Upper lobe of left lung (tissue), 6 donors: ENCODE measurements at places on chromosomes 3 and 15.

DNA sequence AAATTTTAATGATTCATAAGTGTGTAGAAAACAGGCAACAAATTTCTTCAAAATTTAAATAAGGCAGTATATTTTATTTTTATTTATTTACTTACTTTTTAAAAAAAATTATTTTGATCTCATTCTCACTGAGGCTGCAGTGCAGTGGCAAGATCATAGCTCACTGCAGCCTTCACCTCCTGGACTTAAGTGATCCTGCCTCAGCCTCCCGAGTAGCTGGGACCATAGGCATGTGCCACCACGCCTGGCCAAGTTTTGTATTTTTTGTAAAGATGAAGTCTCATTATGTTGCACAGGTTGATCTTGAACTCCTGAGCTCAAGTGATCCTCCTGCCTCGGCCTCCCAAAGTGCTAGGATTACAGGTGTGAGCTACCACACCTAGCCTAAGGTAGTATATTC lies 61.2 kb upstream of the XRN1 start:
- DNase-seq: no peak

DNA sequence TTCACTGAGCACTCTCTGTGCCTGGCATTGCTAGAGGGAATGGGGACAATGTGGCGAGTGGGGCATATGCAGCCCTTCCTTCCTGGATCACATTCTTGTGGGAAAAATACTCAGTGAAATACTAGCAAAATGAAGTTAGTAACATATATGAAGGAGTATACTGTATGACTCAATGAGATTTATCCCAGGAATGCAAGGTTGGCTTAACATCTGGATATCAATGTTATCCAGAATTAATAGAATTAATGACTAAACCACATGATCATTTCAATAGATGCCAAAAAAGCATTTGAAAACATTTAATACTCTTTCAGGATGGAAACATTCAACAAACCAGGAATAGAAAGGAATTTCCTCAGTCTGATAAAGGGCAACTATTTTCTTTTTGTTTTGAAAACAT lies 27.5 kb downstream of the AMOTL2 start:
- no peak for DNase-seq

DNA sequence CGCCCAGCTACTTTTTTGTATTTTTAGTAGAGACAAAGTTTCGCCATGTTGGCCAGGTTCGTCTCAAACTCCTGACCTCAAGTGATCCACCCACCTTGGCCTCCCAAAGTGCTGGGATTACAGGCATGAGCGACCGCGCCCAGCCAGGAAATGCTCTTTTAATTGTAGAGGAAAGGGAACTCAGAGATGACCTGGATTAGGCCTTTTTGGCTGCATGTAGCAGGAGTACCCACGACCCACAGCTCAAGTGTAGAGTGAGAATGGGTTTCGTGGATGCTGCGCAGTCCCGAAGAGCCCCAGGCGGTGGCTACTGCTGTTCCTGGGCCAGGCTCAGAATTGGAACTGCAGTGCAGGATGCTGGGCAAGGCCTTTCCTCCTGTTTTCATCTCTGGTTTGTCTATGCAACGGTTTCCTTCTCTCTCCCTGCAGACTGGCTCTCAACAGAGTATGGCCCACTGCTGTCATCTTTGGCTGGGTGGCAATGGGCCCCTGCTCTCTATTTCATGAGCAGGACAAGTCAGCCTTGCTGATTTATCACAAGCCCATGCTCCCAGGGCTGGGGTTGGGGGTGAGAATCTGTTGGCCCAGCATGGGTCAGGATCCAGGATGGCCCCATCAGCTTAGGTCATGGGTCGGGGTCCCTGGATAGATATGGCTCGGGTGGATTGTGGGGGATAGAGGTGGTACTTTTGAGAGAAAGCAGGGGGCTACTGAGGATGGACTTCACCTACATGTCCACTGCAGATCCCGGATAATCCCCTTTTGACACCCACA lies 51.2 kb downstream of the GASK1A start:
- DNase-seq: peak; percentile 10

GRCh38 chr3:143016321-143016972 lies 15.1 kb downstream of the U2SURP start:
- DNase-seq: no peak

DNA sequence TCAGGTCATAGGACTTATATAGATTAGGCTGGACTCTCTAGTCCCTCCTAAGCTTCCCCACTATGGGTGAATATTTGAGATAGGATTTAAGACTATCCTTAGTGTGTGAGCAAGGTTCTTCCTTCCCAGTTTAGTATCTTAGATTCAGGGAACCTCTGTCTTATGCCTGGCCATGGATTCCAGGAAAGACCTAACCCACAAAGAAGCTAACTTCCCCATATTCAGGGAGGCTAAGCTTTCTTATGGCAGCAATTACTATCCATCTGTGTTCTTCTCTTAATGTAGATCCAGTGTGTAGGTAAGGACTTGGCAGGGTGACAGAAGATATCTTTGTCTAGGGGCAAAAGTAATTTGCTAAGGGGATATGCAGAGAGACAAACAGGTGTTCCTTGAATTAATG lies 25.5 kb upstream of the PIK3R4 start:
- no peak for DNase-seq
